ENCODE measurements at places on chromosomes 4 and X.

DNA sequence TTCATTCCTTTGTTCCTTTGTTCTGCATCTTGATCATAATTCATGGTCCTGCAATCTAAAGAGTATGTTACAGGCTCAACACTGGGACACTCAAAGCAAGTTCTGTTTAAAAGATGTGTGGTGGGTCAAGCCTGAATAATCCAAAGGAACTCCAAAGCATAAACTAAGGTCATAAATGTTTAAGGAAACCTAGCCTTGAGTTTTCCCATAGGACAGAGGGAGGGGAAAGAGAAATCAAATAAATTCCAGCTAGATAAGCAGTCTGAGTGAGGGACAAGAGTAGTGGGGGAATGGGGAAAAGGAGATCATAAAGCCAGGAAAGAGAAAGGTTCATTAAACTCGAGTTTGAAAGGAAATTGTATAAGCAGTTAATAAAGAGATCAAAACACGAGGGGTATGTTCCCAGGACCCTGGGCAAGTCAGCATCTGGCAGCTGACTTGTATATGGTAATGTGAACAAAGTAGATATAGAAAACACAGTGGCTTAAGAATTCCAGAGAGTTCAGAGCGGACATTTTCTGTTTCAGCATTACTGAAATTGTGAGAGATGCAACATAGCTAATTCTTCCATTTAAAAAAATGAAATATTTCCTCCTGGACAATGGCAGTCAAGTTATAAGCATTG lies 125.8 kb upstream of the EDNRA start:
- DNase-seq = no peak

DNA sequence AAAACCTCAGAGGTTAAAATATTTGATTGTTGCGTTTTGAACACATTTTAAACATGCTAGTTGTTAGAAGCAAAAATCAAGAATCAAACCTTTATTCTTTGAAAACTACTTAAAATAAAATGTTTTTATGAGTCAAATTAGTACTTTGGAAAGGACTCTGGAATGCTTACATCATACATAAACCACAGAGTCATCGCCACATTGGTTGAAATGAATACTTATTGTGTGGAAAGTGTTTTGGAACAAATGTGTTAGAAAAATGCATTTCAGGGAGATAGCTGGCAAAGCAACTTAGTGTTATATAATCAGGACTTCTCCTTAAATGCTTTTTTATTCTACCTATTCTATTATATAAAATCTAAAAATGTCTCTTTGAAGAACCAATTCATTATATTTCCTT lies 49.4 kb upstream of the CAMK2D start:
- no peak for DNase-seq

DNA sequence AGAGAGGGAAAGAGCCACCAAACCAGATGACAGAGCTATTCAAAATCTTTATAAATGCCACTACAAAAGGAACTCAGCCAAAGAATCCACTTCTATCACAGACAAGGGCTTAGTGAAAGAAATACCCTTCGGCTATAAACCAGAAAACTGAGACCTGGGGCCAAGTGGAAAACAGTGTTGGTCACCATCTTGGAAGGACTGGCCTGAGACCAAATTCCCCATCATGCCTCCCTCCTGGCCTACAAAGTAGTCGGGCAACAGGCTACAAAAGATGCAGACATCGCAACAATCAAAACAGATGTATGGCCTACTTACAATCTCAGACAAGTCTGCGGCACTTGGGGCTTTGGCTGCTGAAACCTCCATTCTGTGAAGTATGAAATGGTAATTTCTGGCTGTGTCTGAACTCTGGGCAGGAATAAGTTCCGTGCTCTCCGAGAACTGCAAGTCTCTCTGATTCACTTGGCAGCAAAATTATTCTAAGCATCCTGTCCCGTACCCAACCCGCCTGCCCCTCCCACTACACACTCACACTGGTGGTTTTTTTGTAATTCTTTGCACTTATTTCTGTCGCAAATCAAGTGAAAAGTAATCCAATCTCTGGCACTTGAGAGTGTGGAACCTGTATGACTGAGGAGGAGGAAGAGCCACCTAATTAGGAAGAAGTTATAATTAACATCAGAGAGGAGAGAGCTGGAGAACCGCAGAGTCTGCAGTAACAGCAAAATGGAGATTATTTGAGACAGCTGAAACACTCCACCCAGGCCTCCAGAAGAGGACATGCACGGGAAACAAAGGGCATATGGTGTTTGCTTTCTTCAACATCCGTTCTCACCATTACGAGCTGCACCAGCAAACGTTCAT lies 87.8 kb downstream of the SH3KBP1 start:
- no peak for DNase-seq

DNA sequence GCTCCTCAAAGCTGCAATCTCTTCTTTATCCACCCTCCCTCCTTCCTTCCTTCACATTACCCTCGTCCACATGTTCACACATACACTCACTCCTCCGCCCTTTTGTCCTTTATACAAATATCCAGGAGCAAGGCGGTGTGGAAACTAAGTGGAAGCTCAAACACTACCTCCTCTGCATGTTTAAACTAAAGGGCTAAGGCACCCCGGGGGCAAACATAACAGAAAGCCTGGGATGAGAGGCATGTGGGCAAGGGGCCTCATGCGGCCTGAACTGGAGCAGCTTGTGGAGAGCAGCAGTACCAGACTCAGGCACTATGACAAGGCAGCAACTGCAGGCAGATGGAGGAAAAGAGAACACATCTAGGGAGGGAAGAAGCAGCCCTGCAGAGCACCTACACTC lies 9.5 kb downstream of the MAB21L2 start:
- no peak for DNase-seq

DNA sequence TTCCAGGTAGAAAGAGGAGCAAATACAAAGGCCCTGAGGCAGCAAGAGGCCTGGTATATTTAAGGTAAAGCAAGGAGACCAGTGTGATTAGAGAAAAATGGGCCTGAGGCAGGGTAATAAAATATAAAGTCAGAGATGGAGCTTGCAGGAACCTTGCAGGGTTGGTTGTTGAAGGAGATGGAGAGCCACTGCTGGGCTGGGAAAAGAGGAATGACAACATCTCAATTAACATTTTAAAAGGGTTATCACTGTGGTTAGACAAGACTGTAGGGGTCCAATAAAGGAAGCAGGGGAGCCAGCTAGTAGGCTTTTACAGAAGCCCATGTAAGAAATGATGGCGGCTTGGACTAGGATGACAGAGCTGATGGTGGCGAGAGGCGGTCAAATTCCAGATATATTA lies 205.5 kb upstream of the MBNL3 start:
- DNase-seq = no peak

DNA sequence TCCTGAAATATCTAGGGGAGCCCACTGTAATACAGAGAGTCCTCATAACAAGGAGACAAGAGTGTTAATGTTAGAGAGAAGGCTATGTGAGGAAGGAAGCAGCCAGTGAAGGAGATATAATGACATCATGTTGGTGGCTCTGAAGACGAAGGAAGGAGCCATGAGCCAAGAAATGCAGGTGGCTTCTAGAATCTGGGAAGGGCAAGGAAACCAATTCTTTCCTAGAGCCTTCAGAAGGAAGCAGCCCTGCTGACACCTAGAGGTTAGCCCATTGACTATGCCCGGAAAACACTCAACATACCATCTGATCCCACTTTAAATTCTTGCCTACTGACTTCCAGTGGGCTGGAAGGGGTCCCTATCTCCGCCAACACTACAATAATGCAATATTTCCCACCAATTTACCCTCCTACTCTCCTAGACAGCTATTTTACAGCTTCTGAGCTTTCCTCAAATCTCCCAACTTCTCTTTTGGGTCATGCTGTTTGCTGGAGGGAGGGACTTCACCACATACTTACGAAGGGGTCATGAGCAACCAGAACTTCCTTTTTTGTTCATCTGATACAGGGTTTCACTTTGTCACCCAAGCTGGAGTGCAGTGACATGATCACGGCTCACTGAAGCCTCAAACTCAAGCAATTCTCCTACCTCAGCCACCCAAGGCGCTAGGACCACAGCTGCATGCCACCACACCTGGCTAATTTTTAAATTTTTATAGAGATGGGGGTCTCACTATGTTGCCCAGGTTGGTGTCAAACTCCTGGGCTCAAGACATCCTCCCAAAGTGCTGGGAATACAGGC lies 25.2 kb upstream of the G3BP2 start:
- DNase-seq = no peak

DNA sequence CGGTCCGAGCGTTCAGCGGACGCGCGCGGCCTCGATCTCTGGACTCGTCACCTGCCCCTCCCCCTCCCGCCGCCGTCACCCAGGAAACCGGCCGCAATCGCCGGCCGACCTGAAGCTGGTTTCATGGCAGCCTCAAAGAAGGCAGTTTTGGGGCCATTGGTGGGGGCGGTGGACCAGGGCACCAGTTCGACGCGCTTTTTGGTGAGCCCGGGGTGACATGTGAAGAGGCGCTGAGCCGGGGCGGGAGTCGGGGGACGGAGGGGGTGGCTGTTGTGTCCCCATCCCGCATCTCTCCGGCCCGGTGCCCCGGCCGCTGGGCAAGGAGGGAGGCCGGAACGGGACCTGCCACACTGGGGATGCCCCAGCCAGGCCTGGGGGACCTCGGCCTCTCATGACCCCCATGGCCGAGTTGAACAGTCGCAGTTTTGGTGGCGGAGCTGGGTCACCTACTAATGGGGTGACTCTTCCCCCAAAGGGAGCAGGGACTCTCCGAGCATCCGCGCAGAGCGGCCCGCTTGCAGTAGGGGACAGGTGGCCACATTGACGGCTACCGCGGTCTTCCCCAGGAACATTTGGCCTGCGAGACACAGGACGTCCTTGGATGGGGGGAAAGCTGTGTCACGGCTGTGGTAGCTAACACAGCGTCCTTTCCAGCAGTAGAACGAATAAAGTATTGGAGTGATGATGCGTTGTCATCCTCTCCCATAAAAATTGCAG lies at the start of gene GK:
TSS of gene GK (plus strand) at position 9 of the 717 bp plus-strand sequence. CDS start at position 124, 115 bp downstream.
- no peak for DNase-seq

GRCh38 chr4:1843852-1844251 lies 12.1 kb downstream of the LETM1 start:
- no peak for DNase-seq

GRCh38 chr4:154960476-154960875 lies 179.4 kb downstream of the RBM46 start:
- DNase-seq = no peak

- DNase-seq = no peak
These were observed 337.8 kb upstream of the NOCT start for GRCh38 chr4:138677748-138678147.
